ENCODE measurements at places on chromosomes 5 and 9. TPM values are rescaled to one million over a fixed set of nuclear protein-coding genes. Genes with fewer than 3 reads are reported as not detected.

DNA sequence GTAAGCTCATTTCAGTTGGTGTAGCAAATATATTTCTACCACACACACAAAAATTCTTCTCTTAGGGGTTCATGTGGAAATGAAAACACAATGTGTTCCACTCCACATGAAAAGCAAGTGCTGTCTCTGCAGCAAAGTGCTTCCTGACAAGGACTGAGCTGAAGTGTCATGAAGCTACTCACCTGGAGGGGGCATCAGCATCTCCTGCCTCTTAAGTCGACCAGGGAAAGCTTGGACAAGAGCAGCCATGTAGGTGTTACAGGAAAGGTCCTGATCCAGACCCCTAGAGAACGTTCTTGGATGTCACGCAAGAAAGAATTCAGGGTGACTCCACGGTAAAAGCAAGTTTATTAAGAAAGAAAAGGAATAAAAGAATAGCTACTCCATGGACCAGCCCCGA, 62.8 kb downstream of the SV2C start:
- no peaks in the 10 kb centered on the region for H3K4me1 ChIP-seq
- H3K27me3 ChIP-seq = no peaks in the 10 kb centered on the region
- H3K36me3 ChIP-seq = no peaks in the 10 kb centered on the region
- no peak for DNase-seq

GRCh38 chr5:160432196-160432595, 10.5 kb downstream of the PTTG1 start:
- no peak overlapping the region for H3K4me3 ChIP-seq
- no peak for DNase-seq
- no peaks in the 10 kb centered on the region for H3K4me1 ChIP-seq
- no peak overlapping the region for H3K27ac ChIP-seq
- H3K27me3 ChIP-seq = no peaks in the 10 kb centered on the region

DNA sequence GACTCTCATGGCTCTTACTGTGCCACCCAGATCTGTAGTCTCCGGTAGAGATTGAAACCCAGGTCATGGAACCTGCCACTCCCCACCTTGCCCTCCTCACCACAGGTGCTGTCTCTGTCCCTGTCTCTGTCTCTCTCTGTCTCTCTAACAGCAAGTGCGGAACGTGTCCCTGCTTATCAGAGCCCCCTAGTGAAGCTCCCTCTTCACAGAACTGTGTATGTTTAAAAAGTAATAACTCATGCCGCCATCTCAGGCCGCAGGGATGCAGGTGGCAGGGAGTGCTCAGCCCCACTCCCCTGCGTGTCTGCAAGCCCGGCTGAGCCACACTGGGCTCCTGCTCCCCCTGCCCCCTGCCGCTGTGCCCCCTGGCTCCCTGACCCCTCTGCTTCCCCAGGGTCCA, 43.8 kb downstream of the UNC5A start:
- H3K4me1 ChIP-seq = no peaks in the 10 kb centered on the region
- H3K27me3 ChIP-seq = no peaks in the 10 kb centered on the region
- no peak for DNase-seq
- no peak overlapping the region for H3K27ac ChIP-seq
- no peak overlapping the region for H3K4me3 ChIP-seq

The MXD3 gene
- total RNA-seq = 9.4 TPM

DNA sequence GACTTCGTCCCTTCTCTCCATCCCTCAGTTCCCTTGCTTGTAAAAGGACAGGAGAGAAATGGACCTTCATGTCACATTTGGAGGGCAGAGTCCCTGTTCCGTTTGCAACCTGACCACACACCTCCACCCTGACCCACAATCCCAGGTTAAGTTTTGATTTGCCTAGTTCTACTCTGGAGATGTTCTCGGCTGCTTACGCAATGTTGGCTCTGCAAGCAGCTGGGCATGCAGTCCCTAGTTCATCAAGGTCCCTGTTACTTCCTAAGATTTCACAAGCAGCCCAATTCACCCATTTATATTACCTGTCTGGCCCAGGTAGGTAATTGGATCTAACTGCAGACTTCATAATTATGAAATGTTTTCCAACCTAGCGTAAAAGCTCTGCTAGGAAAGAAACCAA, 28.8 kb downstream of the SLIT3 start:
- H3K36me3 ChIP-seq = no peaks in the 10 kb centered on the region
- DNase-seq = no peak
- H3K27ac ChIP-seq = no peak overlapping the region
- H3K27me3 ChIP-seq = no peaks in the 10 kb centered on the region
- peaks cover 2% of the 10 kb centered on the region for H3K4me1 ChIP-seq
- H3K4me3 ChIP-seq = no peak overlapping the region

GRCh38 chr9:7174884-7175283, 417.1 kb downstream of the KDM4C start:
- DNase-seq = no peak
- H3K4me3 ChIP-seq = no peak overlapping the region
- no peaks in the 10 kb centered on the region for H3K4me1 ChIP-seq
- no peaks in the 10 kb centered on the region for H3K27me3 ChIP-seq
- no peaks in the 10 kb centered on the region for H3K36me3 ChIP-seq

DNA sequence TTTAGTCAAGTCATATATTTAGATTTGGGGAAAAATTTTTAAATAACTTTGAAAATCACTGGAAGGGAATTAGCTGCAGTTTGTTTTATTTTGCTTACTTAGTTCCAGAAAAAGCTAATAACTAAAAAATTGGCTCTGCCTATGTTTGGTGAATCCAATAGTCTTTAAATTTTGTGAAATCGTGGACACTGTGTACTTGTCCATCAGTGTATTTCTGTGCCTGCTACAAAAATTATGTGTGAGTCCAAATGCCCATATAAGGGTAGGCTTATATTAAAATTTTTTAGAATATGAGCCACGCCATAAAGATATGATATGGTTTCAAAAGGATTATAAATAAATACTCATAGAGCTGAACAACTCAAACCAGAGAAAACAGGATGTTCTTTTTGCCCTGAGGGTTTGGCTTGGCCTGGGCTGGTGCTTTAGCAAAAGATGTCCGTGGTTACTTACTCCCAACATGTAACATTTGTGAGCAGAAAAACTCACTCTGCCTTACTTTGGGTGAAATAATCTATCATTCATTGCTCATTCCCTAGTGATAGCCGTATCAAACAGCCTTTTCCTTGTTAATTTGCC, 133.2 kb upstream of the PRLR start:
- no peak for DNase-seq
- no peaks in the 10 kb centered on the region for H3K36me3 ChIP-seq
- H3K27me3 ChIP-seq = no peaks in the 10 kb centered on the region
- no peaks in the 10 kb centered on the region for H3K4me1 ChIP-seq
- no peak overlapping the region for H3K4me3 ChIP-seq

DNA sequence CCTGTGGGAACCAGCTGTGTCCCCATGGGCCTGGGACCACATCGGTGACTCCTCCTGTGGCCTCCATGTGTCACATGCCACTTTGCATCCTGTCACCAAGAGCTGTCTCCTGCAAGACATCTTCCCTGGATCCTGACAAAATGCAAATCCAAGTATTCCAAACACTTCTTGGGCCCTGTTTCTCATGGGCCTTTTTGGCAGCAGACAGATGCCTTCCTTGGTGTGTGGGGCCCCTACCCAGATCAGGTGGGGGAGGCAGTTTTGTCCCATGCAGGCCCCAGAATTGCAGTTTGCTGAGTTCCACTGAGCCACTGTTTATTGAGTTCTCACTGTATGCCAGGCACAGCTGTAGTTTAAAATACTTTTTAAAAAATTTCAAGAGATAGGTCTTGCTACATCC, 62.5 kb upstream of the GABRP start:
- H3K36me3 ChIP-seq = no peaks in the 10 kb centered on the region
- H3K27me3 ChIP-seq = no peaks in the 10 kb centered on the region
- no peak for DNase-seq
- no peak overlapping the region for H3K4me3 ChIP-seq
- H3K27ac ChIP-seq = no peak overlapping the region

- peaks cover 11% of the 10 kb centered on the region for H3K36me3 ChIP-seq
- no peak overlapping the region for H3K4me3 ChIP-seq
- no peak for DNase-seq
These were observed 21.4 kb upstream of the LTC4S start for GRCh38 chr5:179772351-179772750.
